ENCODE measurements at places on chromosomes 12 and 14.
A peak's percentile ranks its signal among the peaks of the same experiment; 100 is the strongest.

GRCh38 chr14:96962337-96962736, 165.2 kb downstream of the VRK1 start:
- peak; percentile 45 for DNase-seq

DNA sequence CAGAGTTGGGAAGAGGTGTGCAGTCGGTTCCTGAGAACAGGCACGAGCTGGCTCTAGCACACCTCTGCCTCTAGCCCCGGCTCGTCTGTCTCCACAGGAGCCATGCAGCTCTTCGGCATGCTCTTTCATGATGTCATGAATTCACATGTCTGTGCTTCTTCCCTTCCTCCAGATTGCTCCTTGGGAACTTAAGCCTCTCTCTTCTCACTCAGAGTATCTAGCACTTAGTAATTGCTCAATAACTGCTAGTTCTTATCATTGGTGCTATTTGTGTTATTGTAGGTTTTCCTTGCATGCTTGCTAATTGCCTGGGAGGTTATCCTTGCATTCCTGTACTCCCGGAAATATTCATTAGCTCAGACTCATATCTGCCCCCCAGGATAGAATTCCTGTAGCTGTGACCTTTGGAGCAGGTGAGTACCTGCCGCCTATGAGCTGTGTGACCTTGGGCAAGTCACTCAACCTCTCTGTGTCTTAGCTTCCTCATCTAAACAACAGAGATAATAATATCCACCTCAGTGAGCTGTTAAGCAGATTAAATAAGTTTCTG, 19.5 kb downstream of the FAM181A start:
- DNase-seq, result no peak

GRCh38 chr14:70771781-70772212, 37.5 kb downstream of the MAP3K9 start:
- DNase-seq, result no peak

GRCh38 chr12:53805067-53805466, 53.3 kb upstream of the CISTR start:
- no peak for DNase-seq

- DNase-seq, result no peak
Measured at GRCh38 chr14:55500708-55501107, 60.3 kb upstream of the TBPL2 start.

GRCh38 chr12:115623764-115624334, 653.6 kb downstream of the MED13L start:
- DNase-seq, result no peak
